ENCODE measurements at places on chromosomes 11 and 22. TPM values are rescaled to one million over a fixed set of nuclear protein-coding genes. Genes with fewer than 3 reads are reported as not detected.

- peak overlapping the region; percentile 92 for H3K4me3 ChIP-seq
- peak overlapping the region; percentile 93 for H3K27ac ChIP-seq
- peaks cover 69% of the 10 kb centered on the region for H3K4me1 ChIP-seq
Measured at GRCh38 chr11:133947321-133947756, 9.4 kb downstream of the IGSF9B start.

GRCh38 chr11:122584670-122585069 lies 70.9 kb upstream of the UBASH3B start:
- no peak overlapping the region for H3K4me3 ChIP-seq
- peaks cover 8% of the 10 kb centered on the region for H3K4me1 ChIP-seq
- H3K27ac ChIP-seq, result no peak overlapping the region

- H3K4me3 ChIP-seq, result peak overlapping the region; percentile 100
- peaks cover 18% of the 10 kb centered on the region for H3K4me1 ChIP-seq
- H3K27me3 ChIP-seq, result no peaks in the 10 kb centered on the region
Measured at GRCh38 chr11:118791961-118792569, 1.1 kb upstream of the DDX6 start.

Gene XRRA1
- total RNA-seq, result 36.0 TPM
